Inflammatory macrophage (primary cell): ENCODE measurements at places on chromosomes 1 and 21.
A peak's percentile ranks its signal among the peaks of the same experiment; 100 is the strongest.

DNA sequence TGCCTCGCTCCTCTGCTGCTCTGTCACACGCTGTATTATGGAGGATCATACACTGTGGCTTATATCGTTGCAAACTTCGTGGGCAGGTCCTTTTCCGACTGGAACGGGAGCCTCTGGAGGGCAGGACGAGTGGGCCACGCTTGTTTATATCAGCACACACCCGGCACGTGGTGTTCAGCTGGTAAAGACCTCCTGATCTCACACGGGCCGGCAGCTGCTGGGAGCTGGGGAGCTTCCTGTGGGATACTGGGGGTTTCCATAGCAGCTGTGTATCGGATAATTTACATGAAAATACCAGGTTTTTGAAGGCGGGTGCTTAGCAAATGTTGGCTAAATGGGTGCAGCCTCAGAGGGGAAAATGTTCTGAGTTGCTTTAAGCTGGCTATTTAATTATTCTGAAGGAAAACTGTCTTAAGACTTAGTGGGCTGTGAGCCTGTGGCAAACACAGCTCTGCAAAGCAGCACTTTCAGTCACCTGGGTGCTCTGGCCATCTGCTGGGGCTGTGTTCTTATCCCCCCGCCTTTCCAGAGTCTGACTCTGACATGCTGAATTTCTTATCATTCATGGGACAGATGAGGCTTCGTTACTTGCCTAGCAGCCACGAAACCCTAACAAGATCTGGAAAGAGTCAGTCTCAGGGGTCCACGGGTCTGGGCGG lies 103.6 kb upstream of the GCLM start:
- no peak for DNase-seq

GRCh38 chr1:42176902-42177519 lies 12.5 kb upstream of the GUCA2A start:
- DNase-seq: peak; percentile 28

DNA sequence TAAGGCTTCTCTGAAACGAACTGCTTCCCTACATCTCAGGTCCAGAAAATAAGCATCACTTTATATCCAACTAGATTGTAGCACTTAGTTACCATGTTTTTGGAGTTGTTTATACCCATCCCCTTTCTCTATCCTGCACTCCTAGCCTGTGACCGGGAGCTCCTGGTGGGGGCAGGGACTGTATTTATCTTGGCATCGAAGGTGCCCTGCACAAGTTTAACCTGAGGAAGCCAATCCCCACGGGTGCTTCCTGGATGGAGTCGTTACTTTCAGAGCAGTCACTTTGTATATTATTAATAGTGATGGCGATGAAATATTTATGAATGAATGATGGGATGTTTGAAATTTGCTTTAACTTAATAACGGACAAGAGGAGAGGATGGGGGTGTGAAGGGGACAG lies 73.9 kb downstream of the KLHDC7A start:
- DNase-seq: no peak

GRCh38 chr1:47962750-47963492 lies 34.3 kb downstream of the TRABD2B start:
- DNase-seq: no peak

DNA sequence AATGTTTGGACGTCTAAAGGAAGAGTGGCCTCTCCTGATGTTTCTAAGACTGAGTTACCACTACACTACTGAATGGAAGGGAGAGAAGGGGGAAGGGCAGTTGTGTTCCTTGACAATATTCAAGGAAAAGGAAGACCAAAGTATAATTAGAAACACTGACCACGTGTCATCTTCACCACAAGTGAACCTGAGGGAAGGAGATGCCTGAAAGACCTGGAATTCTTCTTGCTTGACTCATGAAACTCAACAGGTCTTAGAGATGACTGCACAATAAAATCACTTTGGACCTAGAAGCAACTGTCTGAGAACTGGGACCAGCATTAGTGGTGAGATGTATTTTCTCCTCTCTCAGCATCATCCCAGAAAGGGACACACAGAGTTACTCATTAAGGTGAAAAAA lies 56.7 kb downstream of the PTPN14 start:
- no peak for DNase-seq
